ENCODE measurements at places on chromosomes 2 and 18. TPM values are rescaled to one million over a fixed set of nuclear protein-coding genes. Genes with fewer than 3 reads are reported as not detected.
A peak's percentile ranks its signal among the peaks of the same experiment; 100 is the strongest.

ANTXR1 gene
- not detected for total RNA-seq

GRCh38 chr2:211611061-211611518 lies 927.5 kb downstream of the ERBB4 start:
- H3K4me3 ChIP-seq = peak overlapping the region; percentile 52
- no peaks in the 10 kb centered on the region for H3K27me3 ChIP-seq
- DNase-seq = no peak
- peaks cover 3% of the 10 kb centered on the region for H3K4me1 ChIP-seq
- H3K36me3 ChIP-seq = no peaks in the 10 kb centered on the region

DNA sequence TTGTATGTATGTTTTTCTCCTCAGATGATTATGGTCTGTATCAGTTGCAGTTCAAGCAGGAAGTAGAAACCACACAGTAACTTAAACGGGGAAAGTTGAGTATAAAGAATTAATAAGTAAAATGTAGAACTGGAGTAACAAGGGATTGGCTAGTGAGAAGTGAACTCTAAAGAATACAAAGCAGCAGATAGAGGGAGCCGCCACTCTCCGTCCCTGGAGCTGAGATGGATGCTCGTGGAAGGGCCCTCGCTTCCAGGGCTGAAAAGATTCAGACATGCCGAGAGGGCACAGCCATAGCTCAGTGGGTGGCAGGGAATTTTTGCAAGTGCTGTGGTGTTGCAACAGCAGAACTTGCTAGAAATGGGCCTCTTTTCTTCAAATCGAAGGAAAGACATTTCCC lies 155.8 kb downstream of the COL6A3 start:
- no peaks in the 10 kb centered on the region for H3K4me1 ChIP-seq
- no peak for DNase-seq
- no peaks in the 10 kb centered on the region for H3K36me3 ChIP-seq

TIA1 gene
- 45.3 TPM for total RNA-seq

GRCh38 chr2:15940661-15941480 lies 521 bp downstream of the MYCN start:
- no peaks in the 10 kb centered on the region for H3K36me3 ChIP-seq
- H3K27ac ChIP-seq = no peak overlapping the region
- H3K27me3 ChIP-seq = peaks cover 52% of the 10 kb centered on the region
- peaks cover 41% of the 10 kb centered on the region for H3K4me1 ChIP-seq
- peak overlapping the region; percentile 43 for H3K4me3 ChIP-seq

DNA sequence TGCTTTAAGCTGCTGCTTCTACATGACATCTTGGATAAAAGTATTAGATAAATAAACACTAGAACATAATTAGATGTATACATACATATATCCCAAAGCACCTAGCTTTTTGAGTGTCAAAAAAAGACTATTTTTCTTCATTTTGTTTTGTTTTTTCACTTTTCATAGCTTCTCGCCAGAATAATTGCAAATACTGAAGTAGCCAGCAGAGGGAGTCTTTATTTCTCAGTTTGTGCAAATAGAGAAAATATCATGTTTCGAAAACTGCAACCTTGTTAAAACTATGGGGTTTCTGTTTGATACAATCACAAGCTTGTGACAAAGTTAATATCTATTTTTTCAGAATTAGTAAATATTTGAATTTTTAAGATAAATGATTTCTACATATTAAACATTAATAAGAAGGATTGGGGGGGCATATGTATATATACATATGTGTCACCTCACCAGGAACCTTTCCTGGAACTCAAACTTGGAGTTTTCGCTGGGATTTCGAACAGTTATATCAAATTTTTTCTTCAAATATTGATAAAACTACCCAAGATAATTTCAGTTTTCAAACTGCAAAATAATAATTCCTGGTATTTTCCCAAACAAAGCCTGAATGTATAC lies 61.0 kb downstream of the GRB14 start:
- H3K36me3 ChIP-seq = no peaks in the 10 kb centered on the region
- H3K4me1 ChIP-seq = no peaks in the 10 kb centered on the region
- no peak overlapping the region for H3K27ac ChIP-seq
- DNase-seq = no peak

GRCh38 chr2:144998435-144998834 lies 478.5 kb upstream of the ZEB2 start:
- H3K27ac ChIP-seq = no peak overlapping the region
- no peak overlapping the region for H3K4me3 ChIP-seq
- no peaks in the 10 kb centered on the region for H3K4me1 ChIP-seq
- H3K36me3 ChIP-seq = no peaks in the 10 kb centered on the region

GRCh38 chr2:37529830-37530415 lies 141.5 kb downstream of the CDC42EP3 start:
- no peaks in the 10 kb centered on the region for H3K4me1 ChIP-seq
- no peak overlapping the region for H3K4me3 ChIP-seq
- H3K27me3 ChIP-seq = no peaks in the 10 kb centered on the region
- H3K27ac ChIP-seq = no peak overlapping the region
- DNase-seq = no peak
- H3K36me3 ChIP-seq = no peaks in the 10 kb centered on the region

DNA sequence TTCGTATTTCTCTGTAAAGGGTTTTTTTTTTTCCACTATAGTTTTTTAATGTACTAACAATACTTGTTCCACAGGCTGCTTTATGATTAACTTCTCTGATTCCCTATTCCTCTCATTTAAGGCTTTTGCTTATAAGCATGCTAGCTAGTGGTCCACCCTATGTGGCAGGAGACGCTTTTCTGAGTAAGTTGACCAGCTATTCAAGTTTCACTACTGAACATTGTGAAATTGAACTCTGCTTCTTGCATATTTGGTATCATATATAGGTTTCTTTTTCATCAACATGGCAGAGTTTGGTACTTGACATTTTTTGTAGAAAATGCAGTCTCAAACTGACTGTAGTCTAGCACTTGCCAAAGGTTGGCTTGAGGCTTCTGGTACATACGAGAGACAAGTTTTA lies 74.2 kb downstream of the OTX1 start:
- no peaks in the 10 kb centered on the region for H3K27me3 ChIP-seq
- H3K36me3 ChIP-seq = no peaks in the 10 kb centered on the region
- DNase-seq = no peak
- no peaks in the 10 kb centered on the region for H3K4me1 ChIP-seq

- no peak for DNase-seq
- no peaks in the 10 kb centered on the region for H3K4me1 ChIP-seq
- no peaks in the 10 kb centered on the region for H3K36me3 ChIP-seq
Measured at GRCh38 chr2:100989666-100990065, 12.4 kb upstream of the RPL31 start.

ZBTB7C gene
- not detected for total RNA-seq

- no peak overlapping the region for H3K4me3 ChIP-seq
- H3K27me3 ChIP-seq = peaks cover 16% of the 10 kb centered on the region
- no peak for DNase-seq
- no peak overlapping the region for H3K27ac ChIP-seq
- H3K4me1 ChIP-seq = no peaks in the 10 kb centered on the region
- H3K36me3 ChIP-seq = no peaks in the 10 kb centered on the region
Measured at GRCh38 chr18:48374423-48375149, 34.6 kb downstream of the ZBTB7C start.

DNA sequence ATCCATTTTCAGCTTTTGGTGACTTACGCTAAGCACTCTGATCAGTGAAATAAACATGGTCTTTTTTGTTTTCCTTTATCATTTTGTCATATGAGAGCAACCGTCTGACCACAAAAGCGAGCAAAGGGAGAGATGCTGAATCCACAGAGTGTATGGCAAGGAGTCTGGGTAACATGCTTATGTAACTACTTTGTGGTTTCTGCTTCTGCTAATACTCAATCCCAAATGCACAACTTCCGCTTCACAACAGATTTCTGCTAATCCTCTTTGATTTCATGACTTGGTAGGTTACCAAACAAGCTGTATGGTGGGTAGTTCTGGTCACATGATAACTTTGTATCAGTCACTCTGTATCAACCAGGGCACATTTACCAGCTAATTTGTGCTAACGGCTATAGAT lies 908.4 kb upstream of the CRIM1 start:
- H3K36me3 ChIP-seq = no peaks in the 10 kb centered on the region
- H3K27ac ChIP-seq = no peak overlapping the region
- no peaks in the 10 kb centered on the region for H3K4me1 ChIP-seq
- no peaks in the 10 kb centered on the region for H3K27me3 ChIP-seq
- H3K4me3 ChIP-seq = no peak overlapping the region
- peak; percentile 2 for DNase-seq

DCC gene
- total RNA-seq = not detected

DNA sequence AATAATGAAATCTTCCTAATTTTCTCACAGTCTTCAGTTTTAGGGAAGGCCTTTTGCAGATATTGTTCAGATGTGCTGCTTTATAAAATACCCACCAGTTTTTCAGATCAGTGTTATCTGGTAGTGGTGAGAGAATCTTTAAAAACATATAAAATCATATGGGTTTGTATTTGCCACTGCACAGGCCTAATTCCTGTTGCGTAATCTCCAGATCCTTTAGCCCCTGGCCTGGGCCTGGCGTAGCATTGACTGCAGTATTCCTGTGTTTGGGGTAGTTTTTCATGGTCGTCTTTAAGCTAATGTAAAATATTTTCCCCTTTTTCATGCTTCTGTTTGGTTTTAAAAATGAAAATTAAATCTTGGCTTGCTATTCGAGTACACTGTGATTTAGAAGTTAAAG lies 43.2 kb downstream of the TSHZ1 start:
- no peak overlapping the region for H3K4me3 ChIP-seq
- peaks cover 25% of the 10 kb centered on the region for H3K4me1 ChIP-seq
- no peak for DNase-seq
- no peaks in the 10 kb centered on the region for H3K36me3 ChIP-seq

LCT gene
- not detected for total RNA-seq

DNA sequence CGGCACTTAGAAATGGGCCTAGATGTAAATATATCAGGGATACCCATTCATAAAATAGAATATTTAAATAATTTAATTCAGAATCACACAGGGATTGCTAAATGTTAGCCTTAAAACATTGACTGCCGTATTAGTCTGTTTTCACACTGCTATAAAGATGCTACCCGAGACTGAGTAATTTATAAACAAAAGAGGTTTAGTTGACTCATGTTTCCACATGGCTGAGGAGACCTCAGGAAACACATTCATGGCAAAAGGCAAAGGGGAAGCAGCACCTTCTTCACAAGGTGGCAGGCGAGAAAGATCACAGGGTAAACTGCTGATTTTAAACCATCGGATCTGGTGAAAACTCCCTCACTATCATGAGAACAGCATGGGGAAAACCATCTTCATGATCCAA lies 223.6 kb upstream of the GULP1 start:
- H3K36me3 ChIP-seq = no peaks in the 10 kb centered on the region
- H3K27ac ChIP-seq = no peak overlapping the region
- H3K4me3 ChIP-seq = no peak overlapping the region

DNA sequence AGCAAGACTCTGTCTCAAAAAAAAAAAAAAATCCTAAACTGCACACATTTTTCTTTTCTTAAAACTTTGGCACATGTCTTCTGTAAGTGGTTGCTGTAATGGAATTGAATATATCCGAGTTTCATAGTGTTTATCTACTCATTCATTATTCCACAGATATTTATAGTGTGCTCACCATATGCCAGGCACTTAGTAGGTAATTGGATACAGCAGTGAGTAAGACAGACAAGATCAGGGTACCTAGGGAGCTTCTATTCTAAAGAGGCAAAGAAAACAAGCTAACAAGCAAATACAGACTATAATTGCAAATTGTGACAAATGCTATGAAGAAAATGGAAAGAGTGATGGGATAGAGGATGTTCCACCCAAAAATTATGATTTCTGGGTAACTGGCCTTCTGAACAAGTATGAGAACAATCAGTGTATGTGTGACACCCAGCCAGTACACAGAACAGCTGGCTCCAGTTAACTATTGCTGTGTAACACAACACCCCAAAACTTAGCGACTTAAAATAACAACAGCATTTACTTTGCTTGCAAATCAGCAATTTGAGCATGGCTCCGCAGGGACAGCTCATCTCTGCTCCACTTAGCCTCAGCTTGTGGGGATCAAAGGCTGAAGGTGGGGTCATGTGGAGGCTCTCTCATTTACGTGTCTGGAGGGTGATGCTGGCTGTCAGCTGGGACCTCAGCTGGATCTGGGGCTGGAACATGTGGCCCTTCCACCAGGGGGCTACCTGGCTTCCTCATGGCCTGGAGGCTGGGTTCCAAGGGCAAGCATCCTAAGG lies 224.9 kb downstream of the INSIG2 start:
- H3K27me3 ChIP-seq = no peaks in the 10 kb centered on the region
- no peak overlapping the region for H3K27ac ChIP-seq
- peaks cover 19% of the 10 kb centered on the region for H3K4me1 ChIP-seq
- H3K36me3 ChIP-seq = no peaks in the 10 kb centered on the region
- H3K4me3 ChIP-seq = no peak overlapping the region
- DNase-seq = no peak

MYL12A gene
- 190 TPM for total RNA-seq

DNA sequence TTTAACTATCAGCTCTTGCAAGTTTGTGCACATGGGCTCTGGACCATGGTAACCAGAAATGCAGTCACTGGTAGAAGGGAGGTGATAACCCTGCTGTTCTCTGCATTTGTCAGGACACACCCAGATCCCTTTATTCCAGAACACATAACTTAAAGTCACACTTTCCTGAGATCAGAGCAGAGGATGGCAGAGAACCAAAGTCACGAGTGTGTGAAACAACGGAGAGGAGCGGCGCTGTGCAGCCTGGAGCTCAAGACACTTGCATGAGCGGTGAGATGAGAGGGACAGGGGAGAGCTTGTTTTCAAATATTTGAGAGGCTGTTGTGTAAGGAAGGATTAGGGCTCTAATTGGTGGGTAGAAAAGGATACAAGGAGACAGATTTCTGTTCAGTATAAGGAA lies 43.3 kb upstream of the AAK1 start:
- H3K36me3 ChIP-seq = no peaks in the 10 kb centered on the region
- peaks cover 38% of the 10 kb centered on the region for H3K4me1 ChIP-seq
- no peak overlapping the region for H3K27ac ChIP-seq
- H3K27me3 ChIP-seq = no peaks in the 10 kb centered on the region
- H3K4me3 ChIP-seq = no peak overlapping the region

DNA sequence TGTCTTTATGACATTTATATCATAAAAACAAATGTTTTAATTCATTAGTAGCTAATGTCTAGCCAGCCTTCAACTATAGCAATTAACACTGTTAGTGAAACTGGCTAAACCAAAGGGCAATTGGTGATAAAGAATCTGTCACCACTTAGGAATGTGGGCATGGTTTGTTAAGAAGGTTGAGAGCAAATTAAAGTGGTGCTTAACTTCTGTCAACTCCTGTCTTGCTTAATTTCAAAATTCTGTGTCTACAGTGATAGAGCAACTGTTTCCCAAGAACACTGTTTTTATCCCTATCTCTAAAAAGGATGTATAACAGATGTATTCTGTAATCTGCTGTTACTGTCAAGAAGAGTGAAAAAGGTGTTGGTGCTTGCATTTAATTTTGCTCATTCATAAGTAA lies 36.5 kb downstream of the CFAP36 start:
- no peak overlapping the region for H3K27ac ChIP-seq
- H3K27me3 ChIP-seq = no peaks in the 10 kb centered on the region
- H3K4me3 ChIP-seq = no peak overlapping the region
- peaks cover 81% of the 10 kb centered on the region for H3K36me3 ChIP-seq
- H3K4me1 ChIP-seq = no peaks in the 10 kb centered on the region

DLX2 gene
- total RNA-seq = not detected

DNA sequence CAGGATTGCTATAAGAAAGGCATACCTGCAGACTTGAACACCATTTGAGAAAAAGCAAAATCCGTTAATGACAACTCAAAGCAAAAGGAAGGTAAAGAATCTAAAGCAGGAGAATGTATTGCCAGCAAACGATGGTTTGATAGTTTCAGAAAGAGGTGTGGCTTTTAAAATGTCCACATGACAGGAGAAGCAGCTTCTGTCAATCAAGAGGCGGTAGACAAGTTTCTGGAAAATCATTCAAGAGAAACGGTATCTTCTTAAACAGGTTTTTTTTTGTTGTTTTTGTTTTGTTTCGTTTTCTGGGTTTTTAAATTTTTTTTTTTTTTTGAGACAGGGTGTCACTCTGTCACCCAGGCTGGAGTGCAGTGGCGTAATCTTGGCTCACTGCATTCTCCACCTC lies 13.8 kb downstream of the CLEC4F start:
- no peak for DNase-seq
- no peaks in the 10 kb centered on the region for H3K27me3 ChIP-seq
- H3K4me3 ChIP-seq = no peak overlapping the region
- no peak overlapping the region for H3K27ac ChIP-seq
- no peaks in the 10 kb centered on the region for H3K4me1 ChIP-seq

Measured in CD4-positive, alpha-beta T cell (primary cell).